ENCODE measurements at places on chromosomes 7 and 10. TPM values are rescaled to one million over a fixed set of nuclear protein-coding genes. Genes with fewer than 3 reads are reported as not detected.

GPRIN2 gene
- total RNA-seq = not detected

GDF2 gene
- not detected for total RNA-seq

SPDYE5 gene
- total RNA-seq = not detected

DNA sequence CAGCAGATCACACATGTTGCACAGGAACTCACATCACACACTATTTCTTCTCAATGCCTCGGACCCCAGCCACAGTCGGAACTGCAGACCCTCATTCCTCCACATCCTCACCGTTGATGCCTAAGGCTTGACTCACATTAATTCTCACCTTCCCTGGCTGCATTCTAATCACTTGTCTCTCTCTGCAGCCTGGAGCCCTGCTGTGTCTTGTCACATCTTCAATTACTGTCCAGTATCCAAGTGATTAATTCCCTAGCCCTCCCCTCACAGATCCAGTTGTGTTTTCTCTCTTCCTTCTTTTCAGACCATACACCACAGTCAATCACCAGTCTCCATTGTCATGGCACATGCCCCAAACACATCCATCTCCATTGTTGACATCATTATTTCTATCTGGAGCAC lies 592.4 kb upstream of the IGFBP3 start:
- DNase-seq = no peak

- no peak for DNase-seq
Observed at GRCh38 chr7:132804849-132805485, 228.7 kb upstream of the PLXNA4 start.

GET4 gene
- total RNA-seq = 36.3 TPM

TFEC gene
- total RNA-seq = 0.17 TPM

DNA sequence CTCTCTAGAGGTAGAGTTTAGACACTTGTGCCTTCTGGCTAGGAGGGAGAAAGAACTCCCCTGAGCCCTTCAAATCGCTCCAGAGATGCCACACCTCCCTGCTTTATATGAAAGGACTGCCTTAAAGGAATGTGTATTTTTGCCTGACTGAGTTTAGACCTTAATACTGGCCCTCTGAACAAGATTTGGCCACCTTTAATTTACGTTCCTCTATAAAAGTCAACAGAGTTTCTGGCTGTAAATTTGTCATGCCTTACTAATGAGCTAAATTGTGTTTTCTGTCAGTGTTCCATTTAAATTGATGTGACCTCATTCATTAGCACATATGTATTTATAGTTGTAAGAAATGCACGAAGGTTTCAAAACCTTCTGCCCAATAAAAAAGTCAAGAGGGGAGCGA lies 48.0 kb downstream of the SEMA3C start:
- no peak for DNase-seq

DNA sequence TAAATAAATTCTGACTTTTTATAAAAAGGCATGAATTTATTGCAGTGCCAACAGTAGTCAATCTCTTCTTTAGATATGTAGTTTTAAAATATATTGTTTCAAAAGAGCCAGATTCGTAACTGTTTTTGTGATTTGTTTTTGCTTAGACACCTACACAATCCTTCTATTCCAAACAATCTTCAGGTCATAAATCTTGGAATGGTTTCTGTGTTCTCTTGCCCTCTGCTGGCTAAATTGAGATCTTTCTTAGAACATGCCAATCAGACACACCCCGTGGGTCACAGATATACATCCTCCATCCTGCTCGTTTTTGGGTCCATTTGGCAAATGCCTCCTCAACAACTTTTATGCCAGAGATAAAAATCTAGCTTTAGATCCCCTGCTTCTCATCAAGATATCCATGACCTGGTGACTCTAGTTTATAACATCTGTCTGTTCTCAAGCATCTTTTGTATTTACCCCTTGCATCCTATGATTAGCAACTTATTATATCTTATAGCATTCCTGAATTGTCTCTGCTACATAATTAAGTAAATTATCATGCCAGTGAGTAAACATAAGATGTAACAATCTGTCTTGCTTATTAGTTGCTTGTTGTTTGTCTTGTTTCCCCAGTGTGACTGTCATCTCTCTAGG lies 35.3 kb upstream of the IFRD1 start:
- peak; percentile 20 for DNase-seq

DNA sequence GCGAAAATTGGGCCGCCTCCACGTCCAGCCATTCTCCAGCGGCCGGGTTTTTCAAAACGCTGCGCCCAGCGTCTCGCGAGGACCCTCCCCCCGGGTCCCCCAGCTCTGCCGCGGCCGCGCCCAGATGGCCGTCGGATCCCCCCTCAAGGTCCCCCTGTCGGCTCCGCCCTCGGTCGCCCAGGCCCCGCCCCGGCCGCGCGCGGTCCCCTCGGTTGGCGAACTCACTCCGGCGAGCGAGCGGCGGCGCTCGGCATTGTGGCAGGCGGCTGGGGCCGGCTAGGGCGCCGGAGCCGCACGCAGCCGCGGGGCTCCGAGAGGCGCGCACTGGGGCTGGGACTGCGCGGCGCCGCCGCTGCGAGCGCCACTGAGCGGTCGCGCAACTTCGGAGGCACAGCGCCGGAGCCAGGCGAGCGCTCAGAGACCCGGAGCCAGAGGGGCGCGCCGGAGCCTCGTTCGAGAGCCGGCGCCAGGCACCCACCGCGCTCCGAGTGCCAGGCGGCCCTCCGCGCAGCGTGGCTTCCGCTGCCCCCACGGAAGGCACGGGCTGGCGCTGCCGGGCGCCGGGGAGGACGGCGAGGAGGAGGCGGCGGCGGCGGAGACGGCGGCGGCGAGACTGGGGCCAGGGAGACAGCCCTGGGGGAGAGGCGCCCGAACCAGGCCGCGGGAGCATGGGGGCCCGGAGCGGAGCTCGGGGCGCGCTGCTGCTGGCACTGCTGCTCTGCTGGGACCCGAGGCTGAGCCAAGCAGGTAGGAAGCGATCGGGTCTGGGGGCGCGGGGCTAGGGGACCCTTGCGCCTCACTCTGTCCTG lies at the start of gene UNC5B:
UNC5B (plus strand) TSS at position 253 of the 809 bp plus-strand sequence; CDS start at position 669, 416 bp downstream.
- peak; percentile 48 for DNase-seq

SLC39A12 gene
- total RNA-seq = not detected

TSPAN33 gene
- 3.0 TPM for total RNA-seq

CACNA2D1 gene
- total RNA-seq = not detected

DNA sequence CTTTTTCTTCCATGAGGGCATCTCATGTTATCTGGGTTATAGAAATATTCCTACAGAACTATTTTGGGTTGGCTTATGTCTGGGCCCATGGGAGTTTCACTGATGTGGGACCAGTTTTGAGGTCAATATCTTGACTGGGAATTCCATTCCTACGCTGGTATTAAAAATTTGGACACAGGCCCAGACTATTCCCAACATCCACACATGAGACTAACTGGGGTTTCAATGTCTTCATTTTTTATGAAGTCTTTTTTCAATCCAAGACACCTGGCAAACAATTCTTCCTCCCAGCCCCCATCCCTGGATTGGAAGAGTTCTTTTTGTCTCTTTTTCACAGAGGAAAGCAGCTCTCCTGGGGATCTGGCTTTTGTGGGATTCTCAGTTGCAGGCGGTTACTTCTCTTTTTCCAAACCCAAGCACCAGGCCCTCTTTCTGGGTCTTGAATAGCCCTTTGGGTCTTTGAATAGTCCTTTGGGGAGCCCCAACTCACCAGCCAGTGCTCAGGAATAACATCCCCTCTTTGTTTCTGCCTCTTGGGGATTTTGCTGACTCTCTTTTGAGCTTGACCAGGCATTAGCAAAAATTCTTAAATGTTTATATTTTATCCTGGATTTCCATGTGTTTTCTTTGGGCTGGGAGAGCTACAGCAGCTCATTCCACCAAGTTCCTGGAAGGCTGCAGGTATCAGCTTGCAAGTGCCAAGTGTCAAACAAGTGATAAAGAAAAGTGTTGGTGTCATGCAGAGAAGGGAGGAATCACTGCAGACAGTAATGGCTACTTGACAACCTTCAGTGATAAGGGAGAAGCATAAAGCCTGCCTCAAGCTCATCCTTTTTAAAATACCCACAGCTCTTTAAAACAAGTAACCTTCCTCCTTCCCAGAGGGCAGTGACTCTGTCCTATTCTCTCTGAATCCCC lies 234.3 kb downstream of the ADAM12 start:
- no peak for DNase-seq
